ENCODE measurements at places on chromosomes 13 and 19.

GRCh38 chr19:35090506-35091214 lies 25.0 kb upstream of the FXYD3 start:
- peak; percentile 29 for DNase-seq
- no peaks in the 10 kb centered on the region for H3K4me1 ChIP-seq
- H3K4me3 ChIP-seq, result no peak overlapping the region
- no peaks in the 10 kb centered on the region for H3K27me3 ChIP-seq
- no peaks in the 10 kb centered on the region for H3K36me3 ChIP-seq
- H3K27ac ChIP-seq, result no peak overlapping the region

GRCh38 chr19:41918653-41919244 lies 9.5 kb downstream of the ERFL start:
- no peak overlapping the region for H3K27ac ChIP-seq
- no peak overlapping the region for H3K4me3 ChIP-seq
- no peaks in the 10 kb centered on the region for H3K36me3 ChIP-seq
- DNase-seq, result no peak
- H3K4me1 ChIP-seq, result no peaks in the 10 kb centered on the region

DNA sequence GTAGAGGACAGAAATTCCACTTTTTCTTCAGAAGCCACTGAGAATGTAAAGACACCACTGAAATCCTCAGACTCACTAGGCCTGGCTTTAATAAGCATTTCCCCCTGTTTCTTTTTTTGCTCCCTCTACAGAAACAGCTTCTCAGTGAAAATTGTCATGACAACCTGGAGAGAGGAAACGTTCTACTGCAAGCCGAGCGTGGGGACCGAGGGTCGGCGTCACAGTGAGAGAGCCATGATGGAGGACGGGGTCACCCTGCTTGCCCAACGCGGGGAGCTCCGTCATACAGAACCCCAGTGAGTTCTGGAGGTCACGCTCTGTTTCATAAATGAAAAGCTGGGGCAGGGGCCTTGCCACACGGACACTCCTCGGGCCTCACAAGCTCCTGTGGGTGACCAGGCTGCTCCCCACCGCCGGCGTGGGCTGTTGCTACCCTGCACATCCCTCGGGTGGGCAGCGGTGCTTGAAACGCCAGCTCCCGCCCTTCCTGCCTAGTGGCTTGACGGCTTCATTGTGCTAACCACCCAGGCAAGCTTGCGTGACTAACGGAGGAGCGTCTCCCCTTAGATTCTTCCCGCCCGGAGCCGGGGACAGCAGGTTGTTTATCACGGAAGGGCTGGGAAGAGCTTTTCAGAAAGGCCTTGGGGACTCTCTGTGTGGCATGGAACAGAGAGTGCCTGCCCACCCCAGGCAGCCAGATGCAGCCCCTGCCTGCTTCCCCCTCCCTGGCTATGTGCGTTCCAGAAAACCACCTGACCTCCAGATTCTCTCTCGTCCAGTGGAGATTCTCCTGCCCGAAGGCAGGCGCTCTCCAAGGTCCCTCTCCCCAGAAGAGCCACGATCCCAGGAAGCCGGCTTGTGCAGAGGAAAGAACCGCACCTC lies 153.6 kb downstream of the KATNAL1 start:
- H3K36me3 ChIP-seq, result no peaks in the 10 kb centered on the region
- no peaks in the 10 kb centered on the region for H3K4me1 ChIP-seq
- no peaks in the 10 kb centered on the region for H3K27me3 ChIP-seq
- no peak overlapping the region for H3K4me3 ChIP-seq
- no peak overlapping the region for H3K27ac ChIP-seq
- DNase-seq, result no peak

- H3K27ac ChIP-seq, result no peak overlapping the region
- no peak for DNase-seq
- H3K4me3 ChIP-seq, result no peak overlapping the region
- H3K36me3 ChIP-seq, result no peaks in the 10 kb centered on the region
Measured at GRCh38 chr19:51242881-51243630, 7.8 kb upstream of the SIGLECL1 start.

- no peaks in the 10 kb centered on the region for H3K36me3 ChIP-seq
- H3K27ac ChIP-seq, result no peak overlapping the region
- no peaks in the 10 kb centered on the region for H3K27me3 ChIP-seq
- H3K4me3 ChIP-seq, result no peak overlapping the region
Measured at GRCh38 chr13:32039056-32039455, 7.5 kb downstream of the FRY start.

DNA sequence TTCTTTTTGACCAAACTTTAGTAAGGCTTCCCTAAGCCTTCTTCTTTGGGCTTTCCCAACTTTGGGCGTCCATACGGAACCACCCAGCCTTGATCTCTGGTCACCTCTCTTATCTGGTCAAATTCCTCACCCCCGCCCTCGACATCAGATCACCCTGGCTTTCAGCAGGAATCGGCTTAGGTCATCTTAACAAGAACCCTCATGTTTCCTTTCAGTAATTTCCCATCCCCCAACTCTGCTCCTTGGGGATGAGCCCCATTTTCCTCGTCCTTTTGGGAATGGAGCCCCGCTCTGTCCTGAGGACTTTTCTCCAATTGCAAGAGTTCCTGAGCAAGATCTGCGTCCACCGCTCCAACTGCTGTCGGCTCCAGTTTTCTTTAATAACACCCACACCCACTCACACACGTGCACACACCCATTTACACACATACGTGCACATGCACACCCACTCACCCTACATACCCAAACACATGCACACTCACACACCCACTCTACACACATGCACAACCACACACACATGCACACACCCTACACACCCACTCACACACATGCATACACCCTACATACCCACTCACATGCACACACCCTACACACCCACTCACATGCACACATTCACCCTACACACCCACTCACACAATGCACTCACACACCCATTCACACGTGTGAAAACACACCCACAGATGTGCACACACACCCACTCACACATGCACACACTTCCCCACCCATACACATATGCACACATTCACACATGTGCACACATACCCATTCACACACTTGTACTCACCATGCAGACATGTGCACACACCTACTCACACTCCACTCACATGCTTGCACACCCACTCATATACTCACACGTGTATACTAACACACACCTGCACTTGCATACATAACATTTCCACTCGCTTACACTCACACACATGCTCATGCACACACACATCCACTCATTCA lies 87.0 kb upstream of the TM9SF2 start:
- H3K27me3 ChIP-seq, result no peaks in the 10 kb centered on the region
- H3K27ac ChIP-seq, result no peak overlapping the region
- no peak overlapping the region for H3K4me3 ChIP-seq
- no peak for DNase-seq
- no peaks in the 10 kb centered on the region for H3K4me1 ChIP-seq

GRCh38 chr19:14830702-14831101 lies 4.3 kb downstream of the OR7A5 start:
- H3K36me3 ChIP-seq, result no peaks in the 10 kb centered on the region
- H3K27me3 ChIP-seq, result no peaks in the 10 kb centered on the region
- no peak for DNase-seq
- no peaks in the 10 kb centered on the region for H3K4me1 ChIP-seq
- no peak overlapping the region for H3K27ac ChIP-seq

GRCh38 chr13:43303033-43303729 lies 279.8 kb downstream of the DNAJC15 start:
- no peak overlapping the region for H3K27ac ChIP-seq
- H3K27me3 ChIP-seq, result no peaks in the 10 kb centered on the region
- H3K36me3 ChIP-seq, result no peaks in the 10 kb centered on the region
- no peaks in the 10 kb centered on the region for H3K4me1 ChIP-seq
- peak; percentile 24 for DNase-seq

- H3K4me3 ChIP-seq, result no peak overlapping the region
- no peak for DNase-seq
- H3K36me3 ChIP-seq, result no peaks in the 10 kb centered on the region
- H3K27ac ChIP-seq, result no peak overlapping the region
Measured at GRCh38 chr19:47253467-47253881, 2.9 kb upstream of the CCDC9 start.
